ENCODE measurements at places on chromosomes 16 and 17. TPM values are rescaled to one million over a fixed set of nuclear protein-coding genes. Genes with fewer than 3 reads are reported as not detected.

DNA sequence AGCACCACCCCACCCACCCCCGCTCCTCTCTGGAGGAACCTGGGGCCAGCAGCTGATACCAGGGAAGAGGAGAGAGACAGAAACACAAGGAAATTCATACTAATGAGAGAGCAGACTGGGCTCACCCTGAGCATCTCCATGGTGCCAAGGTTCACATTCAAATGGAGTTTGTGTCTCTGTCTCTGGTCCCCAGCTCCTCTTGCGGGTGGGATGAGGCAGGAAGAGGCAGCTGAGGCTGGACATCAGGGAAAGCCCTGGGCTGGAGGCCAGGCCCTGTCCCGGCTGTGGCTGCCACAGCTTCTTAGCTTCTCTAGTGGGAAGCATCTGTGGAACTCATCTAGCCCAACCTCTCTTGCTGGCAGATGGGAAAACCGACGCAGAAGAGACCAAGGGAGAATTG lies 121.5 kb downstream of the SDK2 start:
- no peaks in the 10 kb centered on the region for H3K27me3 ChIP-seq
- no peak for DNase-seq
- no peaks in the 10 kb centered on the region for H3K36me3 ChIP-seq
- no peak overlapping the region for H3K4me3 ChIP-seq
- H3K4me1 ChIP-seq = no peaks in the 10 kb centered on the region
- H3K27ac ChIP-seq = no peak overlapping the region

DNA sequence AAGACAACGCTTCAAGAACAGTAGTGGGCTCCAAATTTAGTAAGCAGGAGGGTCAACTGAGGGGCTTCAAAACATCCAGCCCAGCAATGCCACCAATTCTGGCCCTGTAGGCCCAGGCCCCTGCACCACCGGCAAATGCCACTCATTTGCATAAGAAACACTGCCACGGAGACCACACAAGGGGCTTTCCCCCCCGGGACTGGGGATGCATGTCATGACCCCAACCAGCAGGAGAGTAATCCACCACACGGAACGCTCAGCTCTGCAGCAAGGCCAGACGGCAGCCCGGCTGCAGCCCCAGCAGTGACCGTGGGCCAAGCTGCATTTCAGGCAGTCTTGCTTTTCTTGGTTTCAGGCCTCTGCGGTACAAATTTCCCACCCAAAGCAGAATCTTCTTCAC lies 14.1 kb downstream of the TMEM11 start:
- DNase-seq = no peak
- no peak overlapping the region for H3K27ac ChIP-seq
- H3K4me3 ChIP-seq = no peak overlapping the region
- peaks cover 34% of the 10 kb centered on the region for H3K36me3 ChIP-seq
- no peaks in the 10 kb centered on the region for H3K27me3 ChIP-seq

DNA sequence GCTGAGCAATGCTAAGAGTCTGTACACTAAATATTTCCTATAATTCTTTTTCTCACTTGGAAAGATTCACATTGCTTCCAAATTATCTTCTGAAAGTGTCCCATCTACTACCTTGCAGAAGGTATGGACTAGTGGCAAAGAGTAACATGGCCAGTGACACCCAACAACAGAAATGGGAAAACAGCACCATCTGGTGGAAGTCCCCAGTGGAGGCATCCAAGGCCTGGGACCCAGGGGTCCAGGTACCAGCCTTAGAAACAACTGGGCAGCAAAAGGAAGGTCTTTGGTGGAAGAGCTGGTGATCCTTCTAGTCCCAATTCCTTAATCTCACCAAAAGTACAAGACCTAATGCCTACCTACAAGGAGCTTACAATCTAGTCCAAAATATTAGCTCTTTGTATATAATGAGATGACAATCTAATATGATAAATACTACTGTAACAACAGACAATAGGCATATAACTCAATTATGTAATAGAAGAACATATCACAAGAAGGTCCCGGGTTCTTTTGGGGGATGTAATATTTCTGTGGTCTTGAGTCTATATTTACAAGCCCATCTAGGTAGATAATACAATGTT lies 55.3 kb downstream of the SKAP1 start:
- peaks cover 34% of the 10 kb centered on the region for H3K36me3 ChIP-seq
- H3K4me3 ChIP-seq = no peak overlapping the region
- peaks cover 25% of the 10 kb centered on the region for H3K4me1 ChIP-seq

GRCh38 chr16:17412791-17413190 lies 58.0 kb downstream of the XYLT1 start:
- H3K27me3 ChIP-seq = no peaks in the 10 kb centered on the region
- no peak overlapping the region for H3K4me3 ChIP-seq
- DNase-seq = no peak
- H3K36me3 ChIP-seq = peaks cover 40% of the 10 kb centered on the region
- H3K4me1 ChIP-seq = peaks cover 40% of the 10 kb centered on the region

DNA sequence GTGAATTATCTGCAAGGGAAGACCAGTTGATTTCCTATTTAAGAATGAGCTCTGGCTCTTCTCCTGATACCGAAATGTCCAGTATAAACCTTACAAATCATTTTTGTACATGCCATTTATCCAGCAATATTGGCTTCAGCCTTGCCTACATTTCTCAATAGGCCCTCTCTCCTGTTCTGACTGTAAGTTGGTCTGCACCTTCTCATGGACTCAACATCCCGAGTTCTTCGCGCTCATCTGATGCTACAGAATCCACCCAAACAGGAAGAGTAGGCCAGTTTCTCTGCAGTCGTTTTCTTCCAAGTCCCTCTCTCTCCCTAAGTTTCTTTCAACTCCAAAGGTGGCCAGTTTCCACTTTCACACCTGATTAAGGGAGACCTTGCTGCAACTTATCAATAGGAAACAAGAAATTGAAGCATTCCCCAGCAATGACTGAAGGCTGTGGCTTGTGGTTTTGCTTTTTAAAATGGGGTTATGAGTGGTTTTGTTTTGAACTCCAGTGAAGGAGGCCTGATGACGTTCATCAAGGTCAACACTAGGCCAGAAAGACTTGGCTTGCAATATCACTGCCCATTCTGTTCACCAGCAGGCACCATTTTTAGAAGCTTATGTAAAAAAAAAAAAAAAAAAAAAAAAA lies 383.0 kb downstream of the MAF start:
- H3K4me1 ChIP-seq = peaks cover 32% of the 10 kb centered on the region
- peak; percentile 34 for DNase-seq
- peak overlapping the region; percentile 13 for H3K27ac ChIP-seq
- H3K4me3 ChIP-seq = no peak overlapping the region
- no peaks in the 10 kb centered on the region for H3K27me3 ChIP-seq

GRCh38 chr17:37604556-37604955 lies 4.7 kb downstream of the SYNRG start:
- no peak for DNase-seq
- peak overlapping the region; percentile 41 for H3K4me3 ChIP-seq
- H3K36me3 ChIP-seq = peaks cover 45% of the 10 kb centered on the region
- H3K27ac ChIP-seq = peak overlapping the region; percentile 58

Gene KRT40
- total RNA-seq = not detected

Gene KRTAP2-2
- total RNA-seq = not detected

- peaks cover 41% of the 10 kb centered on the region for H3K36me3 ChIP-seq
- H3K4me3 ChIP-seq = no peak overlapping the region
Measured at GRCh38 chr17:4304417-4305027, 40.7 kb upstream of the ANKFY1 start.
